Sigmoid colon (tissue), 7 donors: ENCODE measurements at places on chromosomes 6 and 20. TPM values are rescaled to one million over a fixed set of nuclear protein-coding genes. Genes with fewer than 3 reads are reported as not detected.

The GGTLC1 gene
- not detected for total RNA-seq

The FERMT1 gene
- 0.28 TPM for total RNA-seq

The RIPPLY2 gene
- total RNA-seq, result not detected

The SLC26A8 gene
- total RNA-seq, result not detected

The LST1 gene
- 7.5 TPM for total RNA-seq

The SYTL3 gene
- 3.1 TPM for total RNA-seq

The TM9SF4 gene
- 21.0 TPM for total RNA-seq

The GSTA2 gene
- not detected for total RNA-seq

The RING1 gene
- total RNA-seq, result 16.5 TPM

The BTNL2 gene
- not detected for total RNA-seq

- no peak for DNase-seq
These were observed 44.7 kb upstream of the ADGRF4 start for GRCh38 chr6:47653706-47654105.

GRCh38 chr6:14142511-14143223 is 25.1 kb downstream of the CD83 start:
- DNase-seq, result no peak

- no peak for DNase-seq
These were observed 100.2 kb upstream of the KCNG1 start for GRCh38 chr20:51122931-51123658.

DNA sequence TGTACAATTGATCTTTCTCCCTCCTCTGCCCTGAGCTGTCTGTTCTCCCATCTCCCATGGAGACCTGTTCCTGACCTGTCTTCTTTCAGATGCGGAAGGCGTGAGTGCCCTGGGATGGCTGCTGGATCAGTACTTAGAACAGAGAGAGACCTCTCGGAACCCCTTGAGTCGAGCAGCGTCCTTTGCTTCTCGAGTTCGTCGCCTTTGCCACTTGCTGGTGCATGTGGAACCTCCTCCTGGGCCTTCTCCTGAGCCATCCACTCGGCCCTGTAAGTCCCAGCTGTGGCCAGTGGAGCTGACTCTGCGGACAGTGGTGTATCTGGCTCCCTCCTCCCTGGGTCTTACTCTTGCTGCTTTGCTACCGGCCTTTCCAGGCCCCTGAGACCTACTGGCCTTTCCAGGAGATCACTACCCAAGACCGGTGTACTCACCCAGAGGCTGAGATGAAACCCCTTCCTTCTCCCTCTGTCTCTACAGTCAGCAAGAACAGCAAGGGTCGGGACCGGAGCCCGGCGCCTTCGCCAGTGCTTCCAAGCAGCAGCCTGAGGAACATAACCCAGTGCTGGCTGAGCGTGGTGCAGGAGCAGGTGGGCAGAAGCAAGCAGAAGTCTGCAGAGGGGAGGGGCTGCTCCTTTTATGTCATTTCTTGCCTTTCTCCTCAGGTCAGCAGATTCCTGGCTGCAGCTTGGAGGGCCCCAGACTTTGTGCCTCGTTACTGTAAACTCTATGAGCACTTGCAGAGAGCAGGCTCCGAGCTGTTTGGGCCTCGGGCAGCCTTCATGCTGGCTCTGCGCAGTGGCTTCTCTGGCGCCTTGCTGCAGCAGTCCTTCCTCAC is 22.5 kb downstream of the CUL9 start:
- peak; percentile 54 for DNase-seq

DNA sequence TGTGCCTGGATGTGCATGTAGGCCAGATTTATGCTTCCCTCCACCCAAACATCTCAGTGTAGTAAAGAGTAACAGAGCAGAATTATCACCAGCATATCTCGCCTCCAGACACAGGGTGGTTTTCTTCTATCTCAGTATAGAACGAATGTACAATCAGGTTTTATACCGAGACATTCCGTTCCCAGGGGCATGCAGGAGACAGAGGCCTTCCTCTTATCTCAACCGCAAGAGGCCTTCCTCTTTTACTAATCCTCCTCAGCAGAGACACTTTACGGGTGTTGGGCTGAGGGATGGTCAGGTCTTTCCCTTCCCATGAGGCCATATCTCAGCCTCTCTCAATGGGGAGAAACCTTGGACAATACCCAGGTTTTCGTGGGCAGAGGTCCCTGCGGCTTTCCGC is 36.4 kb upstream of the MC3R start:
- DNase-seq, result no peak

- DNase-seq, result no peak
These were observed 437.8 kb downstream of the UTRN start for GRCh38 chr6:144722925-144723324.

- DNase-seq, result no peak
These were observed 144.3 kb downstream of the F13A1 start for GRCh38 chr6:6176127-6176526.

- no peak for DNase-seq
These were observed 454.5 kb upstream of the CITED2 start for GRCh38 chr6:139828751-139829519.

DNA sequence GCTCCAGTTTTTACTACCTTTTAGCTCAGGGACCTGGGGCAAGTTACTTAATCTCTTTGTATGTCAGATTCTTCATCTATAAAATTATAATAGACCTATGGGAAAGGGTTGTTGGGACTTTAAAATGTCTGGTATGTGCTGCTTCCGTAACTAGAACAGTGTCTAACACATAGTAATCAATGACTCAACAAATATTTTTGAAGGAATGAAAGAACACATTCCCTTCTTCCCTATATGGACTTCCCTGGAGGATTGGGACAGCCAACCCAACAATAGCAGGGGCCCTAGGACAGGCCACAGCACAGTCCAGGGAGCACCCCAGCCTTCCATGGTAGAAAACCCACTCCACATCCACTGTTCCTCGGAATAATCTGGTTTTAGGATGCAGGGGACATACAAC is 50.7 kb upstream of the TPD52L1 start:
- DNase-seq, result no peak

DNA sequence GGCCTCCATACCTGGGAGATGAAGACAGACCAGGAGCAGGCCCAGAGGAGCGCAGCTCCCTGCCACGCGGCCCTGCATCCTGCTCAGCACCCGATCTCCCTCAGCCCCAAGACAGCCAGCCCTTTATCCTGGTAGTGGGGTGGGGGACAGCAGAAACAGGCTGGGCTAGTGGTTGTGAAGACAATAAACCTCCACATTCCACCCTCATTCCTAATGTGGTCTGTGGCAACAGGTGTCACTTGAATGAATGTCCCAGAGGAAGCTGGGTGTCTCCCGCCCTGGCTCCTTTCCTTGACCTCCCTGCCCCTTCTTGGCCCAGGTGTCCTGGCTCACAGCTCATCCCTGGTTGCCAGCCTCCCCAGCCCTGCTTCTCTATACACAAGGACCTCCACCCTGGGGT is at the start of gene C6orf15:
Gene C6orf15, minus strand, starts transcription at position 98 of the 400 bp plus-strand sequence. Its CDS starts 20 bp downstream, at position 78.
- no peak for DNase-seq

- no peak for DNase-seq
These were observed 73.7 kb downstream of the PRND start for GRCh38 chr20:4795394-4795793.

DNA sequence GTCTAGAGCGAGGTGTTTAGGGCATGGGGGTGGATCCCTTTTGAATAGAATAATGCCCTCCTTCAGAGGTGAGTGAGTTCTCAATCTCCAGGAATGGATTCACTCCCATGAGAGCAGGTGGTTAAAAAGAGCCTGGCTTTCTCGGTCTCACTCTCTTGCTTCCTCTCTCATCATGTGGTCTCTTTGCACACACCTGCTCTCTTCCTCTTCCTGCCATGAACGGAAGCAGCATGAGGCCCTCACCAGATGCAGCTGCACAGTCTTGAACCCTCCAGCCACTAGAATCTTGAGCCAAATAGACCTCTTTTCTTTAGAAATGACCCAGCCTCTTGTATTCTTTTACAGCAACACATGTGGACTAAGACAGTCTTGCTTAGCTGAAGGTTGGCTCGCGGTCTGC is 119.3 kb downstream of the BMP7 start:
- DNase-seq, result no peak

DNA sequence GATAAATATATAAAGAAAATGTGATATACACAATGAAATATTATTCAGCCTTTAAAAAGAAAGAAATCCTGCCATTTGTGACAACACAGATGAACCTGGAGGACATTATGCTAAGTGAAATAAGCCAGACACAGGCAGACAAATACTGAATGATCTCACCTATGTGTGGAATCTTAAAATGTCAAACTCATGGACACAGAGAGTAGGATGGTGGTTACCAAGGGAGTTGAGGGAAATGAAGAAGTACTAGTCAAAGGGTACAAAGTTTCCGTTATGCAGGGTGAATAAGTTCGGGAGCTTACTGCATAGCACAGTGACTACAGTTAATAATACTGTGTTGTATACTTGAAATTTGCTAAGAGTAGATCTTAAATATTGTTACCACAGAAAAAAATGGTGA is 14.6 kb upstream of the DEFB132 start:
- no peak for DNase-seq

DNA sequence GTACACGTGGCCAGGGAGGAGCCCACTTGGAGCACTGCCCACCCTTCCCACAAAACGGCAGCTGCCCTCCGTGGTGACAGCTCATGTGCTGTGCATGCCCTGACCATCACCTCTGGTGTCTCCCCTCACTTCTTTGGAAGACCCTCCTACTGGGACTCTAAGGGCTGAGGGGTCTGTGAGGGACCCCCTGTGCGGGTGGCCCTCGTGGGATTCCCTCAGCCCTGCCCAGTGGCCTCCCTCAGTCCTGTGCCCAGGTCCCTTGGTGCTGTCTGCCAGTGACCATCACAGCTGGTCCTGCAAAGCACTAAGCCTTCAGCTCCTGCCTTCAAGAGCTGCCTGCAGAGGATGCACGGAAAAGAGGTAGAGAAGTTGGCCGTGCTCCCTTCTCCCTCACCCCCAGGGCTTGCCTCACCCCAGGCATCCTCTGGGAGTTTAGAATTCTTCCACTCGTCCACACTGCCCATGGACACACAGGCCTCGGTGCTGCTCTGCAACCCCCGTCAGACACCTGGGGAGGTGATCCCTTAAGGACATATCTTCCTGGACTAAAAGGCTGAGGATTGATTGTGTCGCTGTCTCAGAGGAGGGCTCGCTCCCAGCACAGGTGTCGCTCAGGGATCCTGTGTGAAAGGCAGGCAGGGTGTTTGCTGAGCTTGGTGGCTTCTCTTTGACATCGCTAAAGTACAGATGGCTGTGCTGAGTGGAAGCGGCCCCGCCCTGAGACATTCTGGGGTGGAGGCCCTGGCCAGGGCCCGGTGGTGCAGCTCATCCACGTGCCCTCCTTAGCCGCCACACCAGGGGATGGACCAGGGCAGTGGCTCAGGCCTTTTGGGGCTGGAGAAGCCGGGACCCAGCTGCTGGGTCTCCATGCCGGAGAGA is 119.5 kb upstream of the FRMD1 start:
- DNase-seq, result peak; percentile 46

- no peak for DNase-seq
These were observed 50.0 kb upstream of the RNGTT start for GRCh38 chr6:89013438-89013837.

DNA sequence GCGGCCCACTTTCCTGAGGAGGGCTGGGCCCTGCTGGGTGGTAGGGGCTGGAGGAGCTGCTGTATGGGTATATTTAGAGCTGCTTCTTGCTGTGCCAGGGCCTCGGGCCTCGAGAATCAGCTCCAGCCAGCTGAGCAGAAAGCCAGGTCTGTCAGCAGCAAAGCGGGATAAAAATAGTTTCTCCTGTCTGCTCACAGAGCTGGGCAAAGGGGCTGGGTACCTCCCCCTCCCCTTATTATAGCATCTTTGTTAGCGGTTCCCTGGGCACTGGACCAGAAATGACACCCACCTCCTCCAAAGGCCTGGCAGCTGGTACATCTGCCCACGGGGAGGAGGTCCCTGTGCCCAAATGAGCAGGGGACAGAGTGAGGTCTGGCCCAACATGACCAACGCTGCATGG is 6.0 kb downstream of the SCRT2 start:
- DNase-seq, result no peak

- no peak for DNase-seq
These were observed 69.5 kb downstream of the LYRM4 start for GRCh38 chr6:5191222-5191621.

DNA sequence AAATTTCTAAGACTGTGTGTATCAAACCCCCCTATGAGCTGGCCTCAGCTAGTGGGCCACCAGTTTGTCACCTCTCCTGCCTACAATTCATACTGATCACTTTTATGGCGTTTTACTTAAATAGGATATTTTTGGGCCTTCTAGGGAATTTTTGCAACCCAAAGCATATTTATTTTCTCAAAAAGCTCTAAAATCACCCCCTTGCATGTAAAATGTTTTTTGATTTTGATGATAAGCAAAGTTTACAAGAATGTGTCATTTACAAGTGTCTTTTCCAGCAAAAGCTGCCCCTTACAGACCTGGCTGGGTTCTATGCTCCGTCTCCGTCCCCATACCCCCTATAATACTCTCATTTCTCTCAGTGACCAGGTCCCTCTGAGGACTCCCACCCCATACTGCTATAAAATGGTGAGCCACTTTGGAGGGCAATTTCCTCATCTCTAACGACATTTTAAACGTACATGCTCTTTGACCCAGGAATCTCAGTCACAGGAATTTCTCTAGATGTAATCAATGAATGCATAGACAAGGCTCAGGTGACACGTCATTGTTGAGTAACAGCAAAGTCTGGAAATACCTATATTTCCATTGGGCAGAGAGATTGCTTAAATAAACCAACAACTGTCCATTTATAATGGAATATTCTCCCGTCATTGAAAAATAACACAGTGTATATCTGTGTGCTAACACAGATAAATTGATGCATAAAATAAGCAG is 13.9 kb upstream of the OCSTAMP start:
- peak; percentile 18 for DNase-seq

GRCh38 chr6:91447530-91448254 is 860.8 kb upstream of the MAP3K7 start:
- no peak for DNase-seq

DNA sequence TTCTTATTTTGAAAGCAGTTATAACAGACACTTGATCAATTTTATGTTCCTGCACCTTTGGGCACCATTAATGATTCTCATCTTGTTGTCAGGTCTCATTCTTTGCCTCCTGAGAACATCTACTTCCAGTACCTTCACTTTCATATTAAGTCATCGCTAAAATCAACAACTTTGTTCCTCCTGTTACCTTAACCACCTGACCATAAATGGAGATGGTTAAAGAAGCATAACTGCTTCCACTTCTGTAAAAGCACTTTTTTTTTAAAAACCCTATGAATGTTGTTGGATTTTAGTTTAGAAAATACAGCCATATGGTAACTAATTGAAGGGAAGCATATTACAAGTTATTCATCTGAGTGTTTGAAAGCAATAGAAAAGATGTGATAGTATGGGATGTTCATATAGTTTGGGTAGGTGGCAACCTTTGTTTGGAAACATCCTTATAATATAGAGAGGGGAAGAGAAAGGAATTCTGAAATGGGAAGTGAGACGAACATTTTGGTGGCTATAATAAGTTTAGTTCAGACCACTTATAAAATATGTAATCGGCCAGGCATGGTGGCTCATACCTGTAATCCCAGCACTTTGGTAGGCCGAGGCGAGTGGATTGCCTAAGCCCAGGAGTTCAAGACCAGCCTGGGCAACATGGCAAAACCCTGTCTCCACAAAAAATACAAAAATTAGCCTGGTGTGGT is 53.9 kb downstream of the AFG1L start:
- no peak for DNase-seq
